ENCODE measurements at places on chromosomes 12 and 14.
A peak's percentile ranks its signal among the peaks of the same experiment; 100 is the strongest.

DNA sequence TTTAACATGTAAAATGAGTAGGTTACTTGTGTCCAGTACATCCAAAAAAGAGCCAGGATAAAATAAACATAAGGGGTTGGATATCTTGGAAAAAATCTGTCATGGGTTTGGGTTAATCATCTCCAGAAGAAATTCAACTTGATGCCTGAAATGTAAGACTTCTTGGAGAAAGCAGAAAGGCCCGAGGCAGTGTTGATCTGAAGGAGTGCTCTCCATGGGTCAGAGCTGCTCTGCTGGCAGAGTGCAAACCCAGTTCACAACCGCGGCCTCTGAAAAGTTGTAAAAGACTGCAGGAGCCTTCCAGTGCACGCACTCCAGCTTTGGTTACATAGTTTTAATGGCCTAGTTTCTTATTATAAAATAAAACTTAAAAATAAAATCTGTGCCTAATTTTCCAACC is 97.3 kb upstream of the ALX1 start:
- no peak for DNase-seq

- DNase-seq = peak; percentile 83
Measured at GRCh38 chr14:100645196-100645981, 58.2 kb upstream of the BEGAIN start.

DNA sequence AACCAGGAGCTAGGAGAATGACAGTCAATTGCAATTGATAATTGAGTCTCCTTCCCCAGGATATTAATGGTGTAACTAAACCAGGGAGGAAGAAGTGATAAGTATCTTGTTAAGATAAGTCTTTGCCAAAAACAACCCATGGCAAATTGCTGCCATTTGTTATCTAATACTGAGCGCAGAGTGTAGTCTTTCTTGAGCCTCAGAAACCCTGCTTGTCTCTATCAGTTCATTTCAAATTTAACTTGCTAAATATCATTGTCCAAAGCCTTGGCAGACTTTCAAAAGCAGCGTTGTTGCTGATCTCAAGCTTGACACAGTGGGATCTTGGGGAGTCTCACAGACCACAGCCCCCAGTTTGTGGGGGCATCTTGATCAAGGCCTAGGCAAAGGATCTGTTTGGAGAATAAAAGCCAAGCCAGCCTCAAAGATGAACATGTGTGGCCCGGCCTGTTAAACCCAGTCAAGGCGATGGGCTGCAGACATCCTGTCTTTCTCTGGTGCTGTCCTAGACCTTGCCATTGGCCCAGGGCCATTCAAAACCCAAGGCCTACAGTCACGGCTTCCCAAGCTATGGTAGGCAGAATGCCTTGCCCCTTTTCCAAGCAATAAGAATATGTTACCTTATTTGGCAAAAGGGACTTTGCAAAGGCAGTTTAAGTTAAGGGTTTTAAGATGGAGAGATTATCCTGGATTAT is 164.2 kb downstream of the CHST11 start:
- DNase-seq = no peak

DNA sequence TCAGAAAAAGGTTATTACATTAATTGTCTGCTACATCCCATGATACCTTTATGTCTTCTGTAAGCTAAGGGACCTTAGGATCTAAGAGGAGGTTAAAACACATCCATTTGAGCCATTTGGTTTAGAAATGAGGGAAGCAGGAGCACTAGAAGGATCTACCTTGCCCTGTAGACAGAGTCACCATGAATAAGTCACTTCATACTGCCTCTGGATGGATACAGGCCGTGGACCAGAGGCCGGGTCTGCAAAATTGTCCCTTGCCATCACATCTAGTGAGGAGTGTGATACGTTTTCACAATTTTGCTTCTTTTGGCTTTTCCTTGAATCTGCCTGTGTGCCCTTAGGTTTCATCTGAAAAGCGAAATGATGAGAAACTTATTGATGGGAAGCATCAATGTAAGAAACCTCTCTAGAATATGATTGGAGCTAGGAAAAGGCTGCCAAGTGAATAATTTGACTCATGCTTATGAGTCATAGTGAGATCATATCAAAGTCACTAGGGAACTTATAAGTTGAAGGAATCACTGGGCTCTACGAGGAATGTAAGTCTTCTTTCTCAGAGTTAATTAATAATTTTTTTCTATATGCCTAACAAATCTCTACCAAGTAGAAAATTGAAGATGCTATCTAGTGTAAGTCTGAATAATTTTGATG is 10.8 kb downstream of the GLRX5 start:
- DNase-seq = no peak

DNA sequence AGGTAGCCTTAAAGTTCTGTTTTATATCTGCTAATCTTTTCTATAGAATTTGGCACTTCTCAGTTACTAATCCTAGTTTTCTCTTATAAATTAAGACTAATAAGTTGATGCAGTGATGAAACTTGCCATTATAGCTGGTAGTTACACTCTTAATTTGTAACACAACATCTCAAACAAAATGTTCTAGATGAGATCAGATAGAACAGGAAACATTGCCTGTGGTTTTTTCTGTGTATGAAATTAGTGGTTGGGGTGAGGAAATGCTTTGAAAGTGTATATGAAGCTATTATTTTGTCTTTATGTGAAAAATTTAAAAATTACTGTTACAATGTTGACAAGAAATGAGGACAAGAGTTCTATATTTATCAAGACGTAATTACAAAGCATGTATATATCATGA is 91.9 kb downstream of the PCNX1 start:
- DNase-seq = no peak

- no peak for DNase-seq
Measured at GRCh38 chr14:22564463-22564862, 24.6 kb downstream of the DAD1 start.

GRCh38 chr12:123936471-123936870 is 36.2 kb downstream of the CCDC92 start:
- no peak for DNase-seq

GRCh38 chr14:20848955-20849570 is 42.1 kb upstream of the RNASE3 start:
- no peak for DNase-seq

DNA sequence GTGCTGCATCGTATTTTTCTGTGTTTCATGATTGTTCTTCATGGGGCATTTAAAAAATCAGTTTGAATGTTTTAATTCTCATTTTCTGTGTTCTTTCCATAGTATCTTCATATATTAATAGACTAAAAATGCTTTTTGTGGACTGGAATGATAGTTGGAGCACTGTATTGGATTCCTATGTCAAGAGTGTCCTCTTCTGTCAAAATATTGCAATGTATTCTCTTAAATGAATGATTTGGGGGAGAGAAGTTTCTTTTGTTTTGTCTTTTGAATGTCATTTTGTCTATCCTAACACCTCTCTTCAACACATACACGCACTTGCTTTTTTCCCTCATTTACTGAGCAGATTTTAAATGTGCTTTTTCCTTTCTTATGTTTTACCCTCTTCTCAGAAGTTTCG is 4.7 kb upstream of the EIF2S3B start:
- no peak for DNase-seq

DNA sequence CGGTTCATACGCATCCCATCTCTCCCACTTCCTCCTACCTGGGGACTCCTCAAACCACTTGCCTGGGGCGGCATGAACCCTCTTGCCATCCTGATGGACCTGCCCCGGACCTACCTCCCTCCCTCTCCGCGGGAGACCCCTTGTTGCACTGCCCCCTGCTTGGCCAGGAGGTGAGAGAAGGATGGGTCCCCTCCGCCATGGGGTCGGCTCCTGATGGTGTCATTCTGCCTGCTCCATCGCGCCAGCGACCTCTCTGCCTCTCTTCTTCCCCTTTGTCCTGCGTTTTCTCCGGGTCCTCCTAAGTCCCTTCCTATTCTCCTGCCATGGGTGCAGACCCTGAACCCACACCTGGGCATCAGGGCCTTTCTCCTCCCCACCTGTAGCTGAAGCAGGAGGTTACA is 3.6 kb downstream of the WNT1 start:
- no peak for DNase-seq

GRCh38 chr14:65872536-65872935 is 460.0 kb downstream of the FUT8 start:
- DNase-seq = no peak

GRCh38 chr12:24754690-24755638 is 193.9 kb downstream of the BCAT1 start:
- no peak for DNase-seq

DNA sequence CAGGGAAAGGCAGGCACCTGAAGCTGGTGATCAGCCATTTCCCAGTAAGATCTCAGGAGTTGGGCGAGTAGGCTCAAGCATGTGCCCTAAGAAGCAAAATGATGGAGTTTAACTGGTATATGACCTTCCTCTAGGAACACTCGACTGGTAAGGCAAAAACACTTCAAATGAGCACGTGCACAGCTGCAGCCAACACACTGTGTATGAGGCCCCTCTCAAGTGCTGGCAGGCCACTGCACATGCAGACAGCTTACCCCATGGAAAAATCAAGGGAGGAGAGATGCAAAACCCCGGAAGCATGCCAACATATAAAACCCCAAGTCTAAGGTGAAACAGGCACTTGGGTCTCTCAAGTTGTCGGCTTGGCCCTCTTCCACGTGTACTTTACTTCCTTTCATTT is 39.2 kb downstream of the TTLL5 start:
- no peak for DNase-seq

GRCh38 chr12:88306471-88307069 is 164.5 kb downstream of the TMTC3 start:
- DNase-seq = no peak

DNA sequence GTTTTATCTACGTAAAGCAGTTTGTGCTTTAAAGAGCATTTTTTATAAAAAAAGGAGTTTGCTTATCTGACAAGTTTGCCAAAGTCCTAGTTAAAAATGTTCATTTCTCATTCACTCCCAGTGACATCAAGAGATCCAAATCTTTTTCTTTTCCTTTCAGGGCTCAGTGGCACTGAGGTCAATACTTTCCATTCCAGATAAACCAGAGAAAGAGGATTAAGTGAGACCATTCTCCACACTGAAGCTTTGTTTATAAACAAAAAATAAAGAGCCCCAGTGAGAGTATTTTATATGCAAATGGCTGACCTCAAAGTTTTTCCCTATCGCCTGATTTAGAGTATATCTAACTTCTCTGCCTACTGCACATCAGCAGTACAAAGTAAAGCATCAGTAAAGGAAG is 199.8 kb downstream of the ALG10B start:
- DNase-seq = no peak

DNA sequence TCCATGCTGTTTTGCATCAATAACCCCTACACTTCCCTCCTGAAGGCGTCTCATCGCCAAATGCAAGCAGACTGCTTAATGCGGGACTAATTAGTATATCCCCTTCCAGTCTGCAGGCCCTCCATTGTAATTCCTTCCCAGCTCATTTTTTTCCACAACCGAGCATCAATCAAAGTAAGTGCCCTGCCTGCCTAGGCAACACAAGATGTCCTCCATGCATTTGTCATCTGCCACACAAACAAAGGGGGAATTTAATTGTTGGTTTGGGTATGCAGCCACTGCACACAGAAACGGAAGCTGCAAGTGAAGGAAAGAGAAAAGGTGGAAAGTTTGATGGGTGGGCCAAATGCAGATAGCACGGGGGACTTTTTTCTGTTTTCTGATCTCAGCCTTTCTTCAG is 168.0 kb downstream of the EGLN3 start:
- DNase-seq = no peak

DNA sequence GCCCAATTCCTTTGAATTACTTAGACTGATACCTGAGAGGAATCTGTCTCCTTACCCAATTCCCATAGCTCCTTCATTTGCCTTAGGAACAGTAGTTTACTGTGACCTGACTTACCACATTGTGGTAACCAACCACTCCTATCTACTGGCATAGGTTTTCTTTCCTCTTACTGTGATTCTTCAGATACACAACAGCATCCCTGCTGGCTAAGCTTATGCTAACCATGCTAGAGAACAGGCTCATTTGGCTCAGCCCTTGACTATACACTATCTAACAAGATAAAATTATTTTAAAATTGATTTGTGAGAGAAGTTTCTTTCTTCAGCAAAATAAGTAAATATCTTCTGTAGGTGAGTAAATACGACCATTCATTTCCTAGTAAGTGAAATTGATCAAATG is 320.4 kb upstream of the DDHD1 start:
- DNase-seq = no peak

DNA sequence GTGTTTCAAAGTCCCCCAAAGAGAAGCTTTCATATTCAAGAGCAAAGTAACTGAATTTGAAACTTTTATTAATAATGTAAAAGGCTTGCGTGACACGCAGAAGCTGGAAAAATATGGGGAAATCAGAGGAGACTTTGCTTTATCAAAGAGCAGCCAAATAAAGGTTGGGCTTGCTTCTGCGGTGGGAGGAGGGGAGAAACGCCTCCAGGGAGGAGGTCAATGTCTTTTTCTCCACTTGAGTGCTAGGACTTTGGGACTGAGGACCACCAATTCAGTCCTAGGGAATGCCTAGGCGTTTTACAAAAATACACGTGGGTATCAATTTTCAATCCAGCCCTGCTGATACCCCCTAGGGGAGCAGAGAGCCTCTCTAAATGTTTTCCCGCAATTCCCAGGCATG is 60.9 kb upstream of the FZD10 start:
- DNase-seq = no peak

DNA sequence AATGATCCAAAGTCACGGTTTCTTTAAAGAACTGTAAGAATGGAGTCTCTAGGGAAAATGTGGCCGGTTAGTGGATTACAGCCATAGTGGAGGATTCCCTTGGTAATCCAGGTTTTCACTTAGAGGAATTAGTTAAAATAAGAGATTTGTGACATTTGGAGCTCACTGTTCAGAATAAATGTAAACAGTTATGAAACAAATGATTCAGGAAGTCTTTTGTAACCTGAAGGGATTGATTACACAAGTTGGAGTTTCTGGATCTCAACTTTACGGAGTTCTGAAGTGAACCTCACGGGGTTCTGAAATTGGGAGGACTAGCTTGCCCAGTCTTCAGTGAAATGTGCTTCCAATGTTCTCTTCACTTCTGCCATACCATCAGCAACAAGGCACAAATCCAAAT is 234.4 kb upstream of the FKBP4 start:
- no peak for DNase-seq

DNA sequence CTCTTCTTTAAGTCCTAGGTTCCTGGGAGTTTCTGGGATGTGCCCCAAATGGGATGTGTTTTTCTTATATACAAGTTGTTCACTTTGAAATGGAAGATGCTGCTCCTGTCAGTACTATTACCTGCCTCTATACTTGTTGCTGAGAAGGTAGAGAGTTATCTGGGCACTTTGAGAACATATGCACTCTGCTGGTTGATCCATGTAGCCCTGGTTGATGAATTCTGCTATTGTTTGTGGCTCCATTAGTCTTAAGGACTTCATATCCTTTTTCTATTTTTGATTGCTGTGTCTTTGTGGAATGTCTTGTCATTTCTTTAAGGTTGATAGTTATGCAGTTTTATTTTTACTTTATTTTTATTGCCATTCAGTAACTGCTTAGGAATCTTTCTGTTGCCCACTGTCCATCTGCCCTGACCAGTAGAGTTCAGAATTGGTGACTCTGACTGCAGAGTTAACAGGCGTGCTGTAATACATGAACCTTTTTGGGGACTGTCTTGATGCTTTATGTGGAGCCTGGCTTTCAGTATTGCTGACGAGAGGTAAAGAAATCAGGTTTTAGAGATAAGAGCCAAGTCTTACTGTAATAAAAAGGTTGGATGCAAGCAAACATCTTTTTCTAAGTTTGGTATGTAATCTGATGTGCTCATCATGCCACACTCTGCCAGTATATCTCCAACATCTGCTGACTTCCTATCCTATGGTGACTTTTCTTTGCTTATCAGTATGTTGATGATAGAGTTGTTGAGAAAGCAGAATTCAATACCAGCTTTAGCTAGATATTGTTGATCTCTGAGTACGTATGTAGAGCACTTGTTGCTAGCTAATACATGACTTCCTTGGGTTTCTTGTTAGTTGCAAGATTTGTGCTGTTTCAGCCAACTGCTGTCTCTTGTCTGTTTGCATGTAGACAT is 1.6 kb downstream of the GMPR2 start:
- DNase-seq = no peak

All from activated naive CD4-positive, alpha-beta T cell treated with Interleukin-2 at 50 U/mL for 16 hours (primary cell).